ENCODE measurements at places on chromosomes 12 and 14.

DNA sequence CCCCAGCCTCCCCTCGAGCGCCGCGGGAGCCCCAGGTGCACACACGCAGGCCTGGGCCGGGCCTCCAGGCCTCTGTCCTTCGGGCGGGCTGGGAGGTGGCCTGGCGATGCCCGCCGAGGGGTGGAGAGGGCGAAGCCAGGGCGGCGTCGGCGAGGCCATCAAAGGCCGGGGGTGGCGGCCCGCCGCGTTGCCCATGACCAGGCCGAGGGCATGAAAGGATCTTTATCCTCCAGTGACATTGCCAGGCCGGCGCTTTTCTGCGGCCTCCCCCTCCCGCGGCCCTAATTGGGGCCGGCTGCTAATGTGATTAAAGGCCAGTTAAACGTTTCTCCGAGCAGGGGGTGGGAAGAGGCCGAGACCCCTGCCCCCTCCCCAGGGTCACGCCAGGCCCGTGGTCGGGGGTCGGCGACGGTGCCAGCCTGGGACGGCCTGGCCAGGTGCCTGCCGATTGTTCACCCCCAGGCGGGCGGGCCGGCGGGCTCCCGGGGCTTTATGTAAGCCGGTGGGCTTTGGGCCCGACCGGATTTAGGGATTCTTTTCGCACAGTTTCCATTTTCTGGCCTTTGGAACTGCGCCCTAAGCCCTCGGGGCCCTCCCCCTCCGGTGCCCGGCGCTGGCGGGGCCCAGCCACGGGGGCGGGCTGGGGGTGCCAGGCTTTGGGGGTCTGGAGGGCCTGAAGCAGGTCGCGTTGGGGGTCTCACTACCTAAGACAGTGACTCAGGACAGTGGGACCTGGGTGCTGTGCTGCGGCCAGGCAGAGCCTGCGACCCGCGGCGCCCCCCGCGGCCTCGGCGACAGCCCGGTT, 103.2 kb upstream of the DIO3 start:
- DNase-seq, result no peak

DNA sequence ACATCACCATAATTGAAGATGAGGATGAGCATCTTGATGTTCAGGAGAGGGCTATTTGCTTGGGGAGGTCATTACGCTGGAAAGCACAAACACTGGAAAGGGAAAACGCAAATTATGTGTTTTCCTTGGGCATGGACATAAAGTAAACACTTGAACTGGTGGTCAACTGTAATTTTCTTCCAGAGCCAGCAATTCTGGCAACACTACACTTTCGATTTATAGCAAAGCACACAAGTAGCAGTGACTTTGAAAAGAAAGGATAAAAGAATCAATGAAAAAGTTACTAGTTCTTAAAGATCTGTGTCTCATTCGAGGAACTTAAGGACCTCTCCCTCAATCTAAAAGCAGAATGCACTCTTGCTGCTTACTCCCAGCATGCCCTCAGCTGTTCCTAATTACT, 2.2 kb downstream of the CLEC14A start:
- no peak for DNase-seq

- no peak for DNase-seq
These were observed 234.3 kb downstream of the DACT1 start for GRCh38 chr14:58872061-58872460.

GRCh38 chr12:41552588-41552987, 364.5 kb downstream of the PDZRN4 start:
- no peak for DNase-seq

DNA sequence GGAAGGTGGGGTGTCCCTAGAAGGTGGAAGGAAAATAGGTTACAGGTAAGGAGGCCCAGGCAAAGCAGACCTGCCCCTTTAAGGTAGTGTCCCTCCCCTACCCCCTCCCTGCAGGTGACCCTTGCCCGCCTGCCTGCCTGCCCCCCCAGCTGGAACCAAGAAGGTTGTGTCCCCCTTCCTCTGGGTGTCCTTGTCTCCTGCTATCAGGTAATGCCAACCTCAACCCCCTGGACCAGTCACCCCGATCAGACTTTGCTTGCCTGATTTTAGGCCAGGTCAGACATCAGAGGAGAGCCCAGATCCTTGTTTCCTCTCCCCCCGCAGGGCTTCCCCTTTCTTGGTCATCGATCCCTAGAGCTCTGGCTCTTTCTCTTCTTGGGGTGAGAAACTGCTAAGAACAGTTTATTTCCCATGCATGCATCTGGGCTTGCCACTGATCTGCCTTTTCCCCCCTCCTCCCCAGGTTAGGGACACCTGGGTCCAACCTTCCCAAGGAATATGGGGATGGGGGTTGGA, at the start of gene SLC39A5:
SLC39A5 (plus strand) TSS at position 136 of the 516 bp plus-strand sequence. CDS start 1,224 bp downstream, outside the sequence.
- no peak for DNase-seq

DNA sequence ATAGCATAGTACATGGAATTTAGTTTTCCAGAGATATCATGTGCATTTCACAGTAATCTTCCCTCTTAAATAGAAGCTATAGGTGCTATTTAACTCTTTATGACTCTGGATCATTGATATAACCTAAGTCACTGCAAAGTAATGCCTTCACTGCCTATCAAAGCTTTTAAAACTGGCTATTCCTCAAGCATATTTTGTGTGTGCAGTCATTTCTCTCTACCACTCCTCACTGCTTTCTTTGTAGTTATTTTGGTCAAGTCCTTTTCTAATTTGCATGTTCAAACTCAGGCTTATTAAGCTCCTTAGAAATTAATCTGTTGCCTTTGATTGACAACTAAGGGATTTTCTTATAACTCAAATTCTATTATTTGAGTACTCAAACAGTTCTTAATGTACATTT, 79.4 kb upstream of the PLEKHG7 start:
- DNase-seq, result no peak

GRCh38 chr14:104432611-104433231, 146.8 kb upstream of the C14orf180 start:
- DNase-seq, result no peak

DNA sequence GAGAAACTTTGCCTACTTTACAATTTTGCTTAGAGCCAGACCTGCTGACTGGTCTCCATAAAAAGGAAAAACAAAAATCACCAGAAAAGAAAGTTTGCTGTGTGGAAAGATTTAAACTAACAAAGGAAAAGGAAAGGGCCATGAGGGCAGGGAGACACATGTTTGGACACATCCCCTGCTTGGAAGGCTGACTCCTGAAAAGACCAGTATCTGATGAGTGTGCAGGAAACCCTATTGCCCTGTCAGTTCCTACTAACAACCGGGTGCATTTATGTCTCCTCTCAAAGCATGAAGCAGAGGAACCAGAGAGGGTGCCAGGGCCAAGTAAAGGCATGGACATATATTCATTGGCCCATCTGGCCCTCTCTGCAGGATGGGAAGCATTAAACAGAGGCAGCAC, 7.0 kb upstream of the STAB2 start:
- DNase-seq, result no peak

- DNase-seq, result no peak
These were observed 48.0 kb downstream of the TSPAN8 start for GRCh38 chr12:71109834-71110233.

- DNase-seq, result peak; percentile 2
These were observed 127.1 kb downstream of the FIGNL2 start for GRCh38 chr12:51721282-51721940.

GRCh38 chr14:91327250-91327595, 82.7 kb upstream of the GPR68 start:
- no peak for DNase-seq

- peak; percentile 57 for DNase-seq
These were observed at the start of gene RAPGEF3 for GRCh38 chr12:47758834-47759690. Gene RAPGEF3 (minus strand): TSS chr12:47758880. CDS start chr12:47758556, 324 bp downstream.

DNA sequence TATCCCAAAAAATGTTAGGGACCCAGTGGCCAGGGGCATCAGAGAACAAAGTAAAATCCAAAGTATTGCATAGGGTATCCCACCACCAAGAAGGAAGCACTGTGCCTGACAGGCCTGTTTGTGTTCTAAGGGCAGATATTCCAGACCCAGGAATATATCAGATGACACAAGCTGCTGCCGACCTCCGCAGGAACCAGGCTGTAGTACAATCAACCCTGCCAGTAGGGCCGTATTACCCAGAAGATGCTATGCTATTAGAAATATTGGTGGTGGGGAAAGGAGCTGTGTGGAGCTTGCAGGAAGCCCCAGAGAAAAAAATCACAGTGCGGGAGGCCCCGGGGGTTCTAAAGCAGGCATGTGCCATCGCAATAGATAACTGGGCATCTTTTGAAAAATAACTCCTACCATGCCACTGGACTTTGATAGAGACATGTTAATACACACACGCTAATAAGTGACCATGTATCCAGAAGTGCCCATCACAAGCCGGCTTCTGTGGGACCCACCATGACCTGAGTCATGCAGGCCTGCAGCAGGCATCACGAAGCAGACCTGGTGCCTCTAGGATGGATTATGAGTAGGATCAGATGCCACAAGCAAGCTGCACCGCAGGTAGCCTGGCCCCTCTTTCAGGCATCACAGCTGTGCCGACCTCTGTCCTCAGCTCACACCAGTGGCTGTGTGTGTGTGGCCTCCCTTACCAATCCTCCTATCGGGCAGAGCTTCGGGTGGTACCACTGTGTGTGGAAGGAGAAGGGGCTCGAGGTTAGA, 242.7 kb downstream of the BCL11B start:
- no peak for DNase-seq

DNA sequence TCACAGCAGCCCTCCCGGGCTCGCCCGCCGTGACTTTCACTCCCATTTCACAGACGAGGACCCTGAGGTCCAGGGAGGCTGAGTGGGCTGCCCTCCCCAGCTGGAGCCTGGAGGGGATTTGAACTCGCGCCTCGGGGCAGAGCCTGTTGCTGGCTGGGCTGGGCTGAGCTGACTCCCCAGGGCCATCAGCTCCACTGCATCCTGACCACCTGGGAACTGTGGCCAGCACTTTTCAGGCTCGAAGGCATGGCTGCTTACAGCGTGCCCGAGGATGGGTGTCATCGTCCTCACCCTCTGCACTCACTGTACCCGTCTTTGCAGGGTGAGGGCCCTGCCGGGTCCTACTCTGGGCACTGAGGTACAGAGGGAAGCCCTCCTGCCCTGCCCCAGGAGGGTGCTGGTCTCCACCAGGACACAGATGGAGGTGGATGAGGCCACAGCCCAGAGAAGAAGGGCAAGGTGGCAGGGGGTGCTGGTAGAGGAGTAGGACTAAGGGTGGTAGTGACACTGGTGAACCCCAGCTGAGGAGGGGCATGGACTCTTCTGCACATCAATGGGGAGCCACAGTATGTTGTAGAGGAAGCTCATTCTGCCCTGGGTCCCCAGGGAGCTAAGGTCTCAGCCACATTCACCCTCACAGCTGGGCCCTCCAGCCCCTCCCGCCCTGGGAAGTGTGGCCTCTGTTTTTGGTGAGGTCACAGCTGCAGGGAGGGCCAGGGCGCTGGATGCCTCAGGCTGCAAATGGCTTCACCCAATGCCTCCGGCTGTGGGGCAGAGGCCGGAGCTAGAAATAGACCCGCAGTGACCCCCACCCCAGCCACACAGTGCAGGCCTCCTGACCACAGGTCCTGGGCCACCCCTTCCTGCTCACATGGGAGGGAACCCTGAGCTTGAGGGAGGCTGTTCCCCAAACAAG, 365.1 kb upstream of the SFSWAP start:
- no peak for DNase-seq

- DNase-seq, result no peak
These were observed 12.4 kb downstream of the TNS2 start for GRCh38 chr12:53062011-53062961.

DNA sequence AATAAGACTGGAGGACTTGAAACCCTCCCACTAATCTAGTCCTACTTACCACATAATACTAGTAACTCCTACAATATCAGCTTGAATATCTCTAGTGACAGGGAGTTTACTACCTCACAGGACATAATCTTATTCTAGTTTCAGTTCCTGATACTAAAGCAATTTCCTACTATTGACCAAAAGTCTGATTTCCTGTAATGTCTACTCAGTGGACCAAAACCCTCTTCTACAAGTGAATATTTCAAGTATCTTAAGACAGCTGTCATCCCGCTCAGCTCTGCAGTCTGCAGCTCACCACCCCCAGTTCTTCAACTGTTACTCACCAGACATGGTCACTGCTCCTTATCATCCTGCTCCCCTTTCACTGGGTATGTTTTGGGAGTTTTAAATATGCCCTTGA, 70.8 kb upstream of the TMCC3 start:
- no peak for DNase-seq

DNA sequence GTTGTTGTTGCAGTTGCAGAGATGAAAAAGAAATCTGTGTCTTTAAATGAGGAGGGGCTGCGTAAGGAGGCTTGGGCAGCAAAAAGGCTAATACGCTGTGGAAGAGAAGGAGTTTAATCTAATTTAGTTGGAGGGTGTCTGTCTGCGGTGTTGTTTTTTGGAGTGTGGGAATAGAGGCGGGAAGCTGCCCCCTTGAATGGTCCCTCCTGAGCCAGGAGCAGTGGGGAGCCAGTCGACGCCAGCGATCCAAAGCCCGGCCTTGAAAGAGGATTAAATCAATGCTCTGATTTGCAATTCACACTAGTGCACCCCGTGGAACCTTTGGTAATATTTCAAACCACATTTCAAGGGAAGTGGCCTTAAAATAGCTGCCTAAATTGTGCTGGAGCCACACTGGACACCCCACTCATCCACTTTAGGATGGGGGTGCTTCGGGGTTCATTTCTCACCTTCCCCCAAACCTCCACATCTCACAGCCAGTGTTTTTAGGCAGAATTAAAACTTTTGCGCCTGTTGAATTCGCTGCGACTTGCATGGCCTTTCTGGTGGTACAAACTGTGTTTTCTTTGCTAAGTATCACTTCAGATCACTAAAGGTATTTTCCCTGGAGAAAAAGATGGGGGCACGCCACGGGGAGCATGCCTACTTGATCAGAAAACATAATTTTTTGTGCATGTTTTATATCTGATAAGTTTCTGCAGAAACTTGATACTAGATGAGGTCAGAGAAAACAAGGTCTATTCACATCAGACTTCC, 4.1 kb upstream of the FZD10 start:
- DNase-seq, result no peak

- peak; percentile 58 for DNase-seq
These were observed at the start of gene CCDC177 for GRCh38 chr14:69574263-69574953. Gene CCDC177 (minus strand): TSS chr14:69574871. CDS start chr14:69573622, 1,249 bp downstream.

GRCh38 chr12:124532331-124532750, 35.1 kb downstream of the NCOR2 start:
- no peak for DNase-seq

GRCh38 chr12:127162307-127162706, 1104.7 kb upstream of the TMEM132C start:
- no peak for DNase-seq

- no peak for DNase-seq
These were observed 38.7 kb downstream of the ISCA2 start for GRCh38 chr14:74532246-74532645.

- no peak for DNase-seq
These were observed 34.3 kb upstream of the GAS2L3 start for GRCh38 chr12:100539202-100539601.
